ENCODE measurements at places on chromosomes 6 and 20.

GRCh38 chr6:145685932-145686331, 49.4 kb downstream of the EPM2A start:
- DNase-seq, result no peak

GRCh38 chr6:75906871-75907270, 157.8 kb downstream of the MYO6 start:
- no peak for DNase-seq

GRCh38 chr6:44269178-44269920, 901 bp upstream of the TMEM151B start:
- no peak for DNase-seq

GRCh38 chr6:152648105-152648504, 10.9 kb upstream of the SYNE1 start:
- DNase-seq, result no peak

DNA sequence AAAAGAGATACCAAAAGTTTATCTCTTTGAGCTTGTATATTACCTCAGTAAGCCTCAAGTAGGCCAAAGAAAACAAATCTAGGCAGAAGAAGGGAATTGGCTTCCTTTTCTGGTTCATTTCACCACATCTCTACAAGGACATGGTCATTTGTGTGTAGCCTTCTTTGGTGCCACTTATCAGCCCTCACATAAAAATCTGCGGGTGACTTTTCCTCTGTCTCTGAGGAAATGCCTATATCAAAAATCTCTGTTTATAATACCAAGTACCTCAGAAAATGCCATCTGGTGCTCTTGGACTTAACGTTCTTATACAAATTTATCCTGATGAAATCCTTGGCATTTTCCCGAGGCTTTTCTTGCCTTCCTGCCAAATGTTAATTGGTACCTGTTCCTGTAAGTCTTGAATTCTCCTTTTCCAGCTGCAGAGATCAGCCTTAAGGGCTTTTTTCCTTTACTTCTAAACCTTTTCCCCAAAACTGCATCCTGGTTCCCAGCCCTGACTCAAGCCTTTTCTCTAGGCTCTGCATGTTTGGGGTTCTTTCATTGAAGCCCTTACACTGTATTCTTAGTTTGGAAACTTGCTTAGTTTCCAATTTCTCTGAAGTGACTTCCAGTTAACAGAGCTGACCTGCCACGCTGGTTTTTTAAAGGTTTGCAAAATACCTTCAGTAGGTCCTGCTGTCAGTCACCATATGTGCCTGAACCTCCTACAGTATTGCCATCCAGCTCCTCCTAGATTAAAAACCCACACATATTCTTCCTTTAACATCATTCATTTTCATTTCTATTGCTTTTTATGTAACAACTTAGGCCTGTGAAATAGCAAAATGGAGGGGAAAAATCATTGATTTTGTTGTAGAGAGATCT, 191.2 kb upstream of the PREP start:
- no peak for DNase-seq

- peak; percentile 43 for DNase-seq
These were observed at the start of gene HLA-DPA1 for GRCh38 chr6:33073431-33073871. HLA-DPA1 (minus strand) TSS chr6:33073649.

- DNase-seq, result no peak
These were observed 146.9 kb upstream of the MYLIP start for GRCh38 chr6:15981956-15982355.

Data from GM12892 (cell line).